ENCODE measurements at places on chromosomes 1 and 21. TPM values are rescaled to one million over a fixed set of nuclear protein-coding genes. Genes with fewer than 3 reads are reported as not detected.

Gene ANGPTL1
- total RNA-seq, result not detected

Gene SELL
- 6.5 TPM for total RNA-seq

Gene FCRL6
- not detected for total RNA-seq

Gene ADAM30
- total RNA-seq, result not detected

Gene MAP10
- not detected for total RNA-seq

Gene ATXN7L2
- total RNA-seq, result 5.7 TPM

Gene TP73
- total RNA-seq, result 6.9 TPM

Gene TRIM17
- total RNA-seq, result 55.5 TPM

Gene RGS13
- not detected for total RNA-seq

Gene GJB3
- total RNA-seq, result 63.0 TPM

Gene RHOU
- total RNA-seq, result not detected

Gene ETV3L
- total RNA-seq, result not detected

Gene SPRR2G
- total RNA-seq, result not detected

Gene SPATA46
- not detected for total RNA-seq

Gene FCMR
- total RNA-seq, result 1.2 TPM

Gene TRNP1
- total RNA-seq, result 7.4 TPM

Gene OLFML2B
- total RNA-seq, result not detected

Gene CDK11A
- total RNA-seq, result 42.2 TPM

Gene PBX1
- total RNA-seq, result 57.7 TPM

Gene CR1L
- total RNA-seq, result not detected

Gene LRRC47
- total RNA-seq, result 34.2 TPM

Gene TRIM67
- total RNA-seq, result not detected

Gene MROH9
- total RNA-seq, result not detected

Gene SYPL2
- total RNA-seq, result 0.28 TPM

Gene TCHH
- not detected for total RNA-seq

Gene FCRL5
- total RNA-seq, result not detected

Gene CRYAA
- total RNA-seq, result not detected

Gene PDZK1IP1
- 8.5 TPM for total RNA-seq

Gene GBP4
- 0.83 TPM for total RNA-seq

Gene TSPEAR
- not detected for total RNA-seq

Gene GCSAML
- total RNA-seq, result not detected

Gene TTLL10
- total RNA-seq, result 4.0 TPM

Gene KRTAP12-2
- total RNA-seq, result not detected

Gene TMEM125
- 55.6 TPM for total RNA-seq
